Endothelial cell (in vitro differentiated cells): ENCODE measurements at places on chromosomes 12 and 14. TPM values are rescaled to one million over a fixed set of nuclear protein-coding genes. Genes with fewer than 3 reads are reported as not detected.

Gene GPR65
- 0.64 TPM for total RNA-seq

Gene CAPS2
- 2.1 TPM for total RNA-seq

Gene SPIC
- not detected for total RNA-seq

Gene TTC6
- 8.5 TPM for total RNA-seq

GRCh38 chr12:128138125-128138524 lies 128.8 kb upstream of the TMEM132C start:
- no peak for DNase-seq
- H3K4me3 ChIP-seq: no peak overlapping the region
- no peaks in the 10 kb centered on the region for H3K27me3 ChIP-seq
- H3K27ac ChIP-seq: no peak overlapping the region
- no peaks in the 10 kb centered on the region for H3K4me1 ChIP-seq

- H3K27me3 ChIP-seq: peaks cover 4% of the 10 kb centered on the region
- no peak for DNase-seq
- peaks cover 18% of the 10 kb centered on the region for H3K4me1 ChIP-seq
- no peak overlapping the region for H3K27ac ChIP-seq
- no peaks in the 10 kb centered on the region for H3K36me3 ChIP-seq
These were observed 49.7 kb downstream of the PSMA6 start for GRCh38 chr14:35341751-35342488.

DNA sequence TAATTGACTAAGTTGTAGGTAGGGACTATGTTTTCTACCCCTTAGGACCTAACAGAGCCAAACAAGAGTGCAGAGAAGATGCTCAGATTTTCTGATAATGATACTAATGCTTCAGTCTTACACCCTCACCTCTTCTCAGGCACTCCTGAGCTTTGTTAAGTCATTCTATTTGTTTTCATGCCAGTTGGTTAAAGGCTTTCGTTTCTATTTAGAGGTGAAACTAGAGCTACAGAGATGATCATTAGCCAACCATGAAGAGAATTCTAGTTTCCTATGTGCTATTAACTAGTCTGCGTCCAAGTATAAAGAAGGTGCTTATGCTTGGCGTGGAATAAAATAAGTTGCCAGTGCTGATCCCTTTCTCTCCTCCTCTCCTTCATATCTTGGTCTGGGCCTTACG lies 34.6 kb upstream of the PYGL start:
- no peaks in the 10 kb centered on the region for H3K36me3 ChIP-seq
- H3K27ac ChIP-seq: no peak overlapping the region
- no peak for DNase-seq
- no peaks in the 10 kb centered on the region for H3K27me3 ChIP-seq
- H3K4me3 ChIP-seq: no peak overlapping the region

- no peaks in the 10 kb centered on the region for H3K4me1 ChIP-seq
- no peak for DNase-seq
- H3K4me3 ChIP-seq: no peak overlapping the region
- no peak overlapping the region for H3K27ac ChIP-seq
- H3K36me3 ChIP-seq: no peaks in the 10 kb centered on the region
These were observed 29.6 kb upstream of the KCNK10 start for GRCh38 chr14:88352698-88353097.

- no peak overlapping the region for H3K4me3 ChIP-seq
- H3K36me3 ChIP-seq: no peaks in the 10 kb centered on the region
- no peaks in the 10 kb centered on the region for H3K27me3 ChIP-seq
- H3K27ac ChIP-seq: no peak overlapping the region
- no peak for DNase-seq
These were observed 64.3 kb downstream of the SLC16A7 start for GRCh38 chr12:59660148-59660547.

DNA sequence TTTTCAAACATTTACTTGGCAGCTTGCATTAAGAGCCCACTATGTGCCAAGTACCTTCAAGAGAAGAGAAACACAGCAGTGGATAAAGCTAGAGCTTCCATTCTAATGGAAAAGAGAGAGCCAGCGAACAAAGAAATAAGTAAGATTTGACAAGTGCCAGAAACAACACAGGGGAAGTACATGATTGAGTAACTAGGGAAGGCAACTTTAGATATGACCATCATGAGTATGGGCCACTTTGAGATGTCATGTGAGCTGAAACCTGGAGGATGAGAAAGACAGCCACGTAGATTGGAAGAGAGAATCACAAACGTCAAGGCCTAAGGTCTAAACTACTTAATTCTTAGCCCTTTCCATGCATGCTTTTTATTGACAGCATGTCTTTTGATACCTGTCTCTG lies 121.4 kb downstream of the ITPR2 start:
- H3K27me3 ChIP-seq: peaks cover 2% of the 10 kb centered on the region
- DNase-seq: no peak
- H3K4me3 ChIP-seq: no peak overlapping the region
- H3K36me3 ChIP-seq: peaks cover 14% of the 10 kb centered on the region

DNA sequence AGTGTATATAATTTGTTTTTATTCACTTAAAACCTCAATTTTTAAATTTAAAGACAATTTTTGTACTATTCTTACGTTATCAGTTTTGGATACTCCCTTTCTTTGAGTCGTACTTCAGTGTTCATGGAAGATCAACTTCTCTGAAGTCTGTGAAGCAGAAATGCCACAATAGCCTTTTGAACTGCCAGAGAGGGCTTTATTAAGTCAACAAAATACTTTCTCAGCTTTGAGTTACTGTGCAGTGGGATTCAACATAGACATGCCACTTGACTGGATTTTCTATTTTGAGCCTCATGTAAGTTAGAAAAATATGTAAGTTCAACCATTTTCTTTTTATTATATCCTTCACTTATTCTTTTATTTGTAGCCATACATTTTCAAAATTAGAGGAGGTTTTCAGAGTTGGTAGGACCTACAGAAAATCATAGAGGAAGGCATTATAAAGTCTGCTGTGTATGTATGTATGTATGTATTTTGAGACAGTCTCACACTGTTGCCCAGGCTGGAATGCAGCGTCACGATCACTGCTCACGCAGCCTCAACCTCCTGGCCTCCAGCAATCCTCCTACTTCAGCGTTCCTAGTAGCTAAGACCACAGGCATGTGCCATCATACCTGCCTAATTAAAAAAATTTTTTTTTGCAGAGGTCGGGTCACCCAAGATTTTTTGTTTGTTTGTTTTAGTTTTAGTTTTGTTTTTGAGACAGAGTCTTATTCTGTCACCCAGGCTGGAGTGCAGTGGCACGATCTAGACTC lies 31.3 kb upstream of the BCAT1 start:
- no peaks in the 10 kb centered on the region for H3K36me3 ChIP-seq
- H3K27ac ChIP-seq: no peak overlapping the region
- H3K27me3 ChIP-seq: no peaks in the 10 kb centered on the region
- DNase-seq: no peak
- H3K4me3 ChIP-seq: no peak overlapping the region

DNA sequence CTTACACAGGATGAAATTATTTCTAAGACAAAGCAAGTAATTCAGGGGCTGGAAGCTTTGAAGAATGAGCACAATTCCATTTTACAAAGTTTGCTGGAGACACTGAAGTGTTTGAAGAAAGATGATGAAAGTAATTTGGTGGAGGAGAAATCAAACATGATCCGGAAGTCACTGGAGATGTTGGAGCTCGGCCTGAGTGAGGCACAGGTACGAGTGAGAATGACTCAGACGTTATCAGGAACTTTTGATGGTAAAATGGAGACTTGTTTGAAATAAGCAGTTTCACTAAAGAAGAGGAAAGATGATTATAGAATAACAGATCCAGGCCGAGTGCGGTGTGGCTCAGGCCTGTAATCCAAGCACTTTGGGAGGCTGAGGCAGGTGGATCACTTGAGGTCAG lies 25.6 kb downstream of the KLC1 start:
- no peak for DNase-seq
- H3K4me1 ChIP-seq: no peaks in the 10 kb centered on the region
